ENCODE measurements at places on chromosomes 12 and 14.

- no peak for DNase-seq
Observed at GRCh38 chr12:101078536-101079285, 131.3 kb downstream of the SLC5A8 start.

DNA sequence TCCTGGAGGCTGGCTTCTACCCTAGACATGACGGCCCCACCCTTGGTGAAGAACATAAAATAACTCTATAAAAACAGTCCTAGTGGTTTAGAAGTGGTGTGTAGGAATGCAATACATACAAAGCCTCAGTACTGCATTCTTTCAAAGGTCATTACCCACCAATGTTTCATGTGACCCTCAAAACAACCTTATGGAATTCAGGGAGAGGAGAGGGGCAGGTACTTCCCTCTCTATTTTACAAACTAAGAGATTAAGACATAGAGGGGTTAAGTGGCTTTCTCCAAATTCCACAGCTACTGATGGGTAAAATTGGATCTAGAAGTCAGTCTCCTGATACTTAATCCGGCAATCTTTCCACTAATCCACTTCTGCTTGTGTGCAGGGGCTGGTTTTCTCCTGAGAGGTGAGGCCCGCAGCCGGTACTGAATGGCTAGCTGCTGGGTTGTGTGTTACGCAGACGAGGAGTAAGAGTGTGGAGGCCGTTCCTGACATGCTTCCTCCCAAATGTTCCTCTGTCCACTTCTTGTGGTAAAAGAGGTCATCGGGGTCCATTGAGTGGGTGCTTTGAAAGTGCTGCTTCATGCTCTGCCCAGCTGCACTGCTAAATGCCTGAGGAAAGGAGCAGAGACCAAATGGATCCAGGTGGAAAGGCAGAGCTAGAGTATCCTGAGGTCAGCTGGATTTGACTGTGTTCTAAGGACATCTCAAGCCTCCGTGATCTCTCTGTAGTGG is 16.2 kb downstream of the SLC7A8 start:
- no peak for DNase-seq

- no peak for DNase-seq
Observed at GRCh38 chr12:15583804-15584203, 205.4 kb downstream of the EPS8 start.

GRCh38 chr12:4284306-4284705 is 10.7 kb downstream of the CCND2 start:
- no peak for DNase-seq

DNA sequence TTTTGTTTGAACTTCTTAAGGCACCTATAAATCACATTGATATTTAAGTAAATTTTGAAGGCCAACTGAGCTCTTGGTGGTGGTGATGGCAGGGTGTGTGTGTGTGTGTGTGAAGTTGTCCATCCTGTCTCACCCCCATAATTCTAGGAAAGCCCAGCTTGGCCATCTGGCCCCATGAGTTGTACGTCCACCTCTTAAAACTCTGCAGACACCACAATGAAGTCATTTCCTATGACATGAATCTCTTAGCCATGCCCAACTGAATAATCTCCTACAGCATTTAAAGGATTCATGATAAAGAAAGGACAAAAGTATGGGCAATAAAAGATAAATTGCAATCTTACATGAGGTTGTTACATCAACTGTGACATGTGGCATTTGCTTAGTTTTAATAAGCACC is 123.4 kb downstream of the TTC7B start:
- DNase-seq, result no peak

DNA sequence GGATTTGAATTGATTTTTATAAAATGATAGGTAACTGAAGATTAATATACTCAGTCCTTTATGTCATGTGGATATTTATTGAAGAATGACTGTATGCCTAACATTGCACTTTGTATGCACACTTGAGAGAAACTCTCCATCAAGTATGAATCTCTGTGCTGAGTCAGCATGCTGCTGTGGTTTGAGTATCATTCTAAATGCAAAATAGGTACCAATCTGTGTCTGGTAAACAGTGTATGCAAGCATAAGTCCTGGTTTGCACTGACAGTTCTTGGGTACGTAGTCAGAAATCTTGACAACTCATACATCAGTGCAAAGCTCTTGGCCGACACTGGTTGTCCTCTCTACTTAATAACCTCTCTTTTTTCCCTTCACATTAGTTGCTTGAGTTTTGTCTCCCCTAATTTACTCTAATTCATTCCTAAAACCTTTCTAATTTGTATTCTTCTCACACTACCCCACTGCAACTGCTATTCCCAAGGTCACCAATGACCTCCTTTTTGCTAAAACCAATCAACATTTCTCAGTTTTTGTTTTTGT is 21.8 kb downstream of the MGAT4C start:
- DNase-seq, result no peak

- no peak for DNase-seq
Observed at GRCh38 chr12:122944605-122945592, 21.4 kb downstream of the ABCB9 start.

DNA sequence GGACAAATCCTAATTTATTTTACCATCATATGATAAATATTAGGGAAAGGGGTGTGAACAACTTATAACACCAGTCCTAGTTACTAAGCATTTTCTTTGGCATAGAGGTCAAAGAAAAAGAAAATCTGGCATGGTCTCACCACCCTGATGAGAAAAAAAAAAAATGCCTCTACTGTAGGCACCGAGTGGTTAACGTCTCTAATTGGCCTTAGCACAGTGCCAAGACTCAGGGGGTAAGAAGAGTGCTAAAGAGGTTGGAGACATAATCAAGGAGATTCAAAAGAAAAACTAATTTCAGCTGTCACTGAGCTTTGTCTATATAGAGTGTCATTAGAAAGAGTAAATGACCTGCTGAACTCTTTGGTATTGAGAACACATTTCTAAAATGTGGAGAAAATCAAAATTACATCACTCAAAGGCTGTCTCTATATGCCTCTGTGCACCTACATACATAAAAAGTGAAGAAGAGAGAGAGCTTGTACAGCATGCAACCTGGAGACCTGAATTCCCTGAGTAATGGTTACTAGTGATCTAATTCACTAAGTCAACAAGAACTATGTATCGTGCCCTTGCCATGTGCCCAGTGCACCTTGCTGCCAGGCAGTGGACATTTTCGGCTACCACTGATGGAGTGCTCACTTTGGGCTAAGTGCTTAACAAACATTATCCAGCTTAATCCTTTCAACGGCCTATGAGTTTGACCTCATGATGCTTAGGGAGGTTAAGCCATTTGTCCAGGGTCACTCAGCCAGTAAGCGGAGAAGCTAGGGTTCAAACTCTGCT is 113.8 kb upstream of the G2E3 start:
- no peak for DNase-seq

- no peak for DNase-seq
Observed at GRCh38 chr12:1501695-1502378, 92.5 kb downstream of the FBXL14 start.

DNA sequence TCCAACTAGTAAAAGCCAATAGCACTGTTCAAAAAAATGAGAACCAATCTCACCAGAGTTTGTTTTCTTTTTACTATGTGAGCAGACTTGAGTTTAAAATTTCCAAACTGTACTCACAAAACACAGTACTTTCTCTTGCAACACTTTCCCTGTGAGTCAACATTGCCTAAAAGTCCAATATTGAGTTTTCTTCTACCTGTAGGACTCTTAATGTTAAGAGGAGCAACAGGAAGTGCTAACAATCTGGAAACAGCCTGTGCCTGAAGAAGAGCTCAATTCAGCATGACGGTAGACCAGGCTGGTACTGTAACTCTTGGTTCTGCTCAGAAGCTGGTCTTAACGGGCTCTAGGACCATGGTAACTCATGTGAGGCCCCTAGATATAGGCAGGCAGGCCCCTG is 144.3 kb downstream of the MED13L start:
- no peak for DNase-seq

- DNase-seq, result no peak
Observed at GRCh38 chr14:66378712-66379505, 107.3 kb upstream of the CCDC196 start.

- no peak for DNase-seq
Observed at GRCh38 chr12:110224379-110225304, 56.4 kb upstream of the ATP2A2 start.

GRCh38 chr14:69093631-69094421 is 59.1 kb downstream of the DCAF5 start:
- no peak for DNase-seq
